ENCODE measurements at places on chromosomes 6 and 20.

DNA sequence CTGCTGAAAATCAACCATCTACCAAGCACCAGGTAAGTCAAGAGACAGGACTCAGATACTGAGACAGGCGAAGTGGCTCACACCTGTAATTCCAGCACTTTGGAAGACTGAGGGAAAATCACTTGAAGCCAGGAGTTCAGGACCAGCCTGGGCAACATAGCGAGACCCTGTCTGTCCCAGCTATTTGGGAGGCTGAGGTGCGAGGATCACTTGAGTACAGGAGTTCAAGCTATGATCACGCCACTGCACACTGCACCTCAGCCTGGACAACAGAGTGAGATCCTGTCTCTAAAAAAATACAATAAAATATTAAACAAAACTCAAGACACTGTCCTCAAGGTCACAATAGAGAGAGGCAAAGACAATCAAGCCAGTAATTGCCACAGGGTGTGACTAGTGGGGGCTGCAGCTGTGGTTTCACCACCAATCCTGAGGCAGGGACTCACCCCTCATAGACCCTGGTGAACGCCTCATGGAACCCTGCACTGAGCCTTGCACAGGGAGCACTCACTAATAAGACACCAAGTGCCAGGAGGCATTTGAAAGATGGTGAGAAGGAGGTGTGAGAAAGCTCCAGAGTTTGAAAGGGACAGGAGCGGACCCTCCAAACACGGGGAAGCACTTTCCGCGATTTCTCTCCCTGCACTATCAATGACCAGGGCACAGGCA, 1.7 kb downstream of the SNHG17 start:
- no peak for DNase-seq

- no peak for DNase-seq
These were observed 35.6 kb upstream of the PNRC1 start for GRCh38 chr6:89045011-89045387.

- DNase-seq: peak; percentile 20
These were observed 50.2 kb downstream of the IYD start for GRCh38 chr6:150418827-150419594.

GRCh38 chr6:131733376-131734016, 22.7 kb upstream of the CTAGE9 start:
- no peak for DNase-seq

DNA sequence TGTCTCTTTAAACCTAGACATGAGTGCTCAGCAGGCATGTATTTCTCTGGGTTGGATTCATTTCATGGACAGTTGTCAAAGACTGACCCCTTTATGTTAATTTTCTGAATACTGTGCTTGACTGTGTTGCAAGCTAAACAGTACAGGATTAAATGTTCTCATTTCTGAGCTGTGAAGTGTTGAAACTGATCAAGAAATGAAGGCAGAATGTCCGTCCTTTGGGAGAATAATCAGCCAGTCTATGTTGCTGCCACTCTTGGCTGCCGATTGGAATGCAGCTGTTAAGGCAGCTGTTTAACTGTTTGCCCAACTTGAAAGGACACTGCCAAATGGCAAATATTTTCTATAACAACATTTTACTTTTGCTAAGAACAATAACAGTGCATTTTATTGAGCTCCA, 87.3 kb downstream of the CEP57L1 start:
- DNase-seq: no peak

DNA sequence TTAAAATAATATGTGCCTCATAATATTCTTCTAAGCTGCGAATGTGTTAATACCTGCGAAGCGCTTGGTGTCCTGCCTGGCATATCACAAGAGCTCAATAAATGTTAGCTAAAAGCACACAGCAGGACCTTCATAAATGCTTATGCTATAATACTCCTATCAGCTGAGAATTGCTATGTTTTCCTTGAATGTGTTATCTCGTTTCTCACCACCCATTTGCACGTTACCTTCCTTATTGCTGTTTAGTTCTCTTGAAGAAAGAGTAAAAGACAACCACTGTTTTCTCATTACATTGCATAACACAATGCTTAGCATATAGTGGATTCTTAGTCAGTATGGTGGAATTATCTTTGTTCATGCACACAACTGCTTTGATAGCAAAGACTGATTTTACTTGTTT, 76.6 kb downstream of the EDN1 start:
- no peak for DNase-seq

GRCh38 chr6:72316675-72317380, 305.0 kb upstream of the KCNQ5 start:
- DNase-seq: no peak

DNA sequence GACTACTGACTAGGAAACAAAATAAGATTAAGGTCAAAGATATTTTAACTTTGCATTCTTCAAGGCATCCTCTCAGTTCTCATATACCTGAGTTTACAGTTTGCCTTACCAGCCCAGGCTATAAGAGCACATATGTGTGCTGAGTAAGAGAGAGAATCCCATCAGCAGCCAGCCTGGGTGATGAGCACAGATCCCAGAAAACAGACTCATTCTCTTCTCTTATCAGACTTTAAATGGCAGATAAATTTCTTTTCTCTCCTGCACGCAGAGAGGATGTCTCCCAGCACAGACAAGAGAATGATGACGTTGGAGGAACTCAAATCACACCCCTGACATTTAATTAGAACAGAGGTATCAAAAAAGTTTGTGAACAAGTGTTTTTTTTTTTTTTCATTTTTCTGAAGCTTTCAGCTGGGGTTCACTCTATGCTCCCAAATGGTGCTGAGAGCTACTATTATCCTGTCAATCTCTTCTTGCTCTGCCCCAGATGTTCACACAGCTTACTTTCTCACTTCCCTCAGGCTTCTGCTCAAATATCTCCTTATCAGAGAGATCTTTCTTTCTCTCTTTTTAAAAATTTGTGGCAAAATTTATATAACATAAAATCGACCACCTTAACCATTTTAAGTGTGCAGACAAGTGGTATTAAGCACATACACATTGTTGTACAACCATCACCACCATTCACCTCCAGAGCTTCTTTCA, 22.4 kb upstream of the HACE1 start:
- no peak for DNase-seq

DNA sequence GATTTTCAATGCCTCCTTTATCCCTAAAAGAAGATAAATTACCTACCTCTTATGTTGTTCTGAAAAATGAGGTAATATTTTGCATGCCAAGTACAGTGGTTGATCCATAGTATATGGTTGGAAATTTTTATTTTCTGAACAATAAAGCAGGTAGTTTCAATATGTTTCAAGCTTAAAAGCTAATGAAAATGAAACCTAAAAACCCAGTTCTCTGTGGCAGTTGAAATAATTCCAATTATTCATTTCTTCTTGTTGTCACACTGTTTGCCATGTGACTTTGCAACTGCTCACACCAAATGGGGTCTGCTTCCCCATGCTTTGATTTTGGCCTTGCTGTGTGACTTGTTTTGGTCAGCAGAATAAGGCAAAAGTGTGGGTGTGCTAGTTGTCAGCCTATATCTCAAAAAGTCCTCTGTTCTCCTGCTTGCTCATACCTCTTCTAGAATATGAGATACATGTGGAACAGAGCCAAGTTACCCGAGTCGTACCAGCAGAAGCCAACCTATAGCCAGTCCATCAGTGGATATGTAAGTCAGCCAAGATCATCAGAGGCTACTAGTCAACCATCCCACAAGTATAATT, 197.2 kb upstream of the THEMIS start:
- DNase-seq: no peak

DNA sequence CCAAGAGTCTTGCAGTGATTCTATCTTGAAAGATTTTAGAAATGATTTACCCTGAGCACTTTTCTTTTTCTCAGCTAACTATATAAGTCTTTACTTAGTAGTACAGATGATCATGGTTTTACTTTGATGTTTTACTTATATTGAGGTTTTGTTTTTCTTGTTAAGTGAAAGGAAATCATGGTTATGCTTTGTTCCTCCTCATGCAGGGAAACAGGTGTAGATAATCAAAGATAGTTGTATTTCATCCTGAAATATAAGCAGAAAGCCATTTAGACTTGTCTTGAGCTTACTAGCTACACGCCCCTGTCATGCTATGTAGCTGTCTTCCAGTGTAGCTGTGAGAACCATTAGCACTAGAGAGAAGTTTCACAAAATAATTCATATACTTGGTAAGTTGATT, 113.9 kb downstream of the HIVEP1 start:
- DNase-seq: no peak

- no peak for DNase-seq
These were observed 109.2 kb upstream of the PHACTR3 start for GRCh38 chr20:59495166-59495565.

- DNase-seq: no peak
These were observed 17.9 kb downstream of the GNAS start for GRCh38 chr20:58870293-58871014.

- no peak for DNase-seq
These were observed 61.8 kb downstream of the EPB41L2 start for GRCh38 chr6:131001111-131001736.

DNA sequence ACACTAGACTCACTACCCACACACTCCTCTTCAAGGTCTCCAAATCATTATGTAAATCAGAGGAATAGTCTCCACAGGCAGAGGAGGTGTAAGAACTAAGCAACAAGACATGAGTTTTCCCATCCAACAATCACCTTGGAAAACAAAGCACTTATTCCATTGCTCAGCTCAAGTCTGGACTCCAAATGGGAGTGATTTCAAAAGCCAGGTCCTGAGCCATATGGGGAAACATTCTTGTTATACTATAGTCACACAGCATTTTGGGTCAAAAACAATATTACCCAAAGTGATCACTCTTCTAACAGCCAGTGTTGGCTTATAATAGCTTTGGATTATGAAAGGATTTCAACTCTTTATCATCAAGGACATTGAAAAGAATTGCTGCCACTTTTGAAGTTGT, 3.6 kb upstream of the PRPH2 start:
- DNase-seq: no peak

DNA sequence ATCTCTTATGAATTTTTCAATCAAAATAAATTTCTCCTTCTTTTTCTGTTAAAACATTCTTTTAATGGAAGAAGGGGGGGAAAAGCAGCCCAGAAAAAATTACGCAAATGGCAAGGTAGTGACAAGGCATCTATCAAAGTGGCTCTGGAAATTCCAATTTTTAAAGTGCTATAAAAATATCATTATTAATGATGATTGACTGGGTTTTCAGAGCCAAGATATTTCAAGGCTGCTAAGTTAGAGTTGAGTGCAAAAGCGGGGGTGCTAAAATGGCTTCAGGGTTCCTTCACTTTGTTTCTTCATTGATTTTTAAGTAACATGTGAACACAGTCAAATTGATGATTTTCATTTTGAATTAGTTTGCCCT, 171.6 kb upstream of the CITED2 start:
- no peak for DNase-seq

- DNase-seq: no peak
These were observed 131.4 kb downstream of the LMBRD1 start for GRCh38 chr6:69665437-69665836.

- peak; percentile 90 for DNase-seq
These were observed at the start of gene MMS22L for GRCh38 chr6:97282726-97283617. TSS of gene MMS22L (minus strand) at chr6:97283216. CDS start at chr6:97282477, 739 bp downstream.

DNA sequence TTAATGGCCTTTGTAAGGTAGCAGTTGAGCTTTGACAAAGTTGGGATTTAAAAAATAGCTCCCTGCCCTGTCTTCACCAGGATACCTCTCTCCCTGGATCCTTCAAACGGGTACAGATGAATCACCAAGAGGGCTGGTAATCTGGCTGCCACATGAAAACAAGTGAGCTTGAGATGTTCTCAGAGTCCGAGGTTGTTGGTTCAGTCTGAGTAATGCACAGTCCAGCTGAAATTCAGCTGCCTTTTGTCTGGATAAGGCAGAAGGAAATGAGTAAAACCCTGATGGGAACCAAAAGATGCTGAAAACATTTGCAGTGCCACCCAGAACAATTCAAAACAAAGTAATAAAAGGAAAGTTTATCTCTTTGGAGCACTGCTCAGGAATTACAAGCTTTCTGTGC, 86.8 kb downstream of the GJA1 start:
- no peak for DNase-seq

GRCh38 chr6:156125844-156126243, 651.3 kb upstream of the ARID1B start:
- no peak for DNase-seq

GRCh38 chr20:58971429-58971828, 9.6 kb upstream of the NELFCD start:
- DNase-seq: no peak

DNA sequence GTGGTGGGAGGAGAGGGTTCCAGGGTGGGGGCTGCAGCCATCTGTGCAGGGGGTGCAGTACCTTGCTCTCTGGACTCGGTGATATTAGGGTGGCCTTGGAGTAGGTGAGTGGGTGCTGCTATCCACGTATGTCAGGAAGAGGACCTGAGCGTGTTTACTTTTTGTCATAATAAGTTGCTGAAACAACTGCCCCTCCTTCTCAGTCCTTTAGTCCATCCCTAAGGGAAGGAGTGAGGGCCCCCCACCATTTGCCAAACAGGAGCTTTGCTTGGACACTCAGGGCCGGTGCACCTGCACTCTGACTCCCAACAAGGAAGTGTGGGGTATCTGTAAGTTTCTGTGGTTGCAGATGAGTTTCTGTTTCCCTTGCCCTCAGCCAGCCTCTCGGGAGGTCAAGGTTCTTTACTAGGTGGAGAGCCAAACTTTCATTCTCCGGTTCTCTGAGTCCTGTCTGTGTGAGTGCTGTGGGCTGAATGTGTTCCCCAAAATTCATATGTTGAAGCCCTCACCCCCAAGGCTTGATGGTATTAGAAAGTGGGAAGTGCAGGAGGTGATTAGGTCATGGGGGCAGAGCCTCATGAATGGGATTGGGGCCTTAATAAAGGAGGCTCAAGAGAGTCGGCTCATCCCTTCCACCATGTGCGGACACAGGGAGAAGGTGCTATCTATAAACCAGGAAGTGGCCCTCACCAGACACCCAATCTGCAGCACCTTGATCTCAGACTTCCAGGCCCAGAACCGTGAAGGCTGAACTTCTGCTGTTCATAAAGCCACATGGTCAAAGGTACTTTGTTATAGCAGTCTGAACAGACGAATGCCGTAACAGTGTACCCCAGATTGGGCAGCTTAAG, 19.6 kb upstream of the CCR6 start:
- no peak for DNase-seq

- no peak for DNase-seq
These were observed 4.3 kb downstream of the REV3L start for GRCh38 chr6:111478749-111479148.

DNA sequence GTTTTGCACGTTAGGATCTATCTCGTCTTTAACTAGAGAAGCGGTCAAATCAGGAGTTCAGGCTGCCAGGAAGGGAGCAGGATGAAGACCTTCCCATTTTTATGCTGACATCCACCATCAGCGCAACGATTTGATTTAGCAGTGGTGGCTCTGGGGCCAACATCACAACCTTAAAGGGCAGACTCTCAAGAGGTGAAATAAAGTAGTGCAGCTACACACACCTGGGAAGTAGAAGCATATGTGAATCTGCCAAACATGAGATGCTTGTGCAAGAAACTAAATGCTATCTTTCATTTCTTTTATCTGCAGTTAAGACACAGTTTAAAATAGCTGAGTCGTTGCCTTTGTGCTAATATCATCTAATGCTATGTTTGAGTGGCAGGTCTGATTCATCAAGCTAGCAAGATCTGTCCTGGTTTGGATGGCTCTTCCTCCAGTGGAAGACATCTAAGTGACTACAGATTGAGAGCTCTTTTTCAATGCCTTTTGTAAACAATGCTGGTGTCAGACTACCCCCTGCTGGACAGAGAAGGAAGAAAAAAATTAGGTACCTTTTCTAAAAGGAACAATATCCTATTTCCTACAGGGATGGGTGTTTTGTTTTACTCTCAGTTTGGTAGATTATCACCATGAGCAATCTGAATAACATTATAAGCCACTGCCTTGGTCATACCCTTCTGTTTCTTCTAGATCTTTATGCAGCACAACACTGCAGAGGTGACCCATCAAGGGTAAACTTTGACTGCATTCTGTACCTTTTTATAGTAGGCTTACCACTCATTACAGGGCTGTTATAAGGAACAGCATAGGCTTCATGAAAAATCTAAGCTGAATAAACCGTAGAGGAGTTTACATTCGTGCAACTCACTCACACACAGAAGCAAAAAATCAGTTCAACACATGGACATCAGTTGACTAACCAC, 171.6 kb upstream of the FBXL4 start:
- no peak for DNase-seq

Measured in stimulated activated CD4-positive, alpha-beta T cell treated with anti-CD3 and anti-CD28 coated beads, TNF-alpha, amount 100 ng/mL, for 24 hours (primary cell).